Central memory CD8-positive, alpha-beta T cell (primary cell): ENCODE measurements at places on chromosomes 4 and X.

- H3K4me3 ChIP-seq = no peak overlapping the region
- no peaks in the 10 kb centered on the region for H3K4me1 ChIP-seq
- no peak for DNase-seq
- H3K27ac ChIP-seq = no peak overlapping the region
Observed at GRCh38 chr4:135605076-135605475, 1403.5 kb upstream of the PABPC4L start.

- no peak for DNase-seq
- H3K27ac ChIP-seq = no peak overlapping the region
- H3K4me1 ChIP-seq = no peaks in the 10 kb centered on the region
- H3K27me3 ChIP-seq = no peaks in the 10 kb centered on the region
Observed at GRCh38 chrX:104195489-104196084, 29.3 kb downstream of the FAM199X start.

GRCh38 chr4:145481164-145481941 lies at the start of gene SMAD1:
Gene SMAD1, plus strand, starts transcription at chr4:145481853. Its CDS starts 32,761 bp downstream, at chr4:145514614.
- DNase-seq = no peak
- no peak within 1 kb of the TSS for H3K4me3 ChIP-seq
- peaks cover 25% of the 10 kb centered on the region for H3K27me3 ChIP-seq
- H3K27ac ChIP-seq = peak within 1 kb of the TSS; percentile 27
- no peaks in the 10 kb centered on the region for H3K36me3 ChIP-seq
- H3K4me1 ChIP-seq = peaks cover 11% of the 10 kb centered on the region

GRCh38 chr4:72974694-72975487 lies 94.6 kb downstream of the COX18 start:
- H3K36me3 ChIP-seq = no peaks in the 10 kb centered on the region
- no peak for DNase-seq
- no peak overlapping the region for H3K27ac ChIP-seq
- H3K27me3 ChIP-seq = peaks cover 43% of the 10 kb centered on the region
- H3K4me1 ChIP-seq = peaks cover 3% of the 10 kb centered on the region

DNA sequence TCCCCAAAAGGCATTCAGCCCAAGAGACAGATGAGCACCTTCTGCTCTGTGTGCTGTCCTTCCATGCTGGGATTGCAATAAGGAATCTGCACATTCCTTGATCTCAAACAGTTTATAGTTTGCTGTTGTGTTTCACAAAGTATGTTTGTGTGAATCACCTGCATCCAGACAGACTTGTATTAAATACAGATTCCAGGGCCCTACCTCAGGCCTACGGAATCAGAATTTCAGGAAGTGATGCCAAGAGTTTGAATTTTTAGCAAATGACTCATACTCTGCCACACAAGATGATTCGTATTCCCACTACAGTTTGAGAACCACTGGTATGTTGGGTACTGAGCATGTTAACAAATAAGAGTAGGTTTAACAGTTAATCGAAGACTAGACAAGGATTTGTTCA lies 7.0 kb downstream of the VAMP7 start:
- DNase-seq = no peak
- no peak overlapping the region for H3K27ac ChIP-seq
- H3K4me1 ChIP-seq = peaks cover 18% of the 10 kb centered on the region
- H3K27me3 ChIP-seq = no peaks in the 10 kb centered on the region

GRCh38 chrX:85215946-85216345 lies 27.6 kb downstream of the SATL1 start:
- H3K36me3 ChIP-seq = no peaks in the 10 kb centered on the region
- no peak overlapping the region for H3K4me3 ChIP-seq
- no peak overlapping the region for H3K27ac ChIP-seq
- no peaks in the 10 kb centered on the region for H3K4me1 ChIP-seq
- no peak for DNase-seq

DNA sequence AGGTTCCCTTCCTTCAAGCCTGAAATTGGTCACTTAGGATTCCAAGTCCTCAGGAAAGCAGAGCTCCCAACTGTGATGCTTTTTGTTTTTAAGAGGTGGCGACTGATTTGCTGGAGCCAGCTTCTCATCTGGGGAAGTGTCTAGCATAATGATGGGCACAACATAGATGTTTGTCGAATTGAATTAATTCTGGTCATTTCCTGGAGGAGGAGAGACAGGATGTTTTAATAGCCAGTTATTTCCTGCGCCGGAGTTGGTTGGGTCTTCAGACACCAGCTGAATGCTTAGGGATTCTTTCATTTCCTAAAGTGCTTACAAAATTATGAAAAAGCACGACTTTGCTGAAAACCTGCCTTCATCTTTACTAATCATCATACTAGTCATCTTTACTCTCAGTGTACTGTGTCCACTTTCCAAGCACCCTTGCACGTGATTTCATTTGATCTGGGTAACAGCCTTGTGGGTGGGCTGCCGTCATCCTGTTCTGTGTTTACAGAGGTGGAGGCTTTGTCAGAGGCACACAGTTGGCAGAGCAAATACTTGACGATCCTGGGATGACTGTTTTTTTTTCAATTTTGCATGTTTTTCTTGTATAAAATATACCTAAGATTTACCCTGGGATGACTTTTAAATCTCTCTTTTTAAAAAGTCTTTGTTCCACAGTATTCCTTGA lies 49.5 kb downstream of the RGS12 start:
- no peak for DNase-seq
- no peak overlapping the region for H3K27ac ChIP-seq
- peaks cover 16% of the 10 kb centered on the region for H3K4me1 ChIP-seq
- no peaks in the 10 kb centered on the region for H3K27me3 ChIP-seq
- no peak overlapping the region for H3K4me3 ChIP-seq

- H3K4me1 ChIP-seq = peaks cover 30% of the 10 kb centered on the region
- no peak overlapping the region for H3K4me3 ChIP-seq
- no peak for DNase-seq
- H3K36me3 ChIP-seq = no peaks in the 10 kb centered on the region
Observed at GRCh38 chr4:152500800-152501434, 35.0 kb downstream of the FBXW7 start.

- no peaks in the 10 kb centered on the region for H3K36me3 ChIP-seq
- no peaks in the 10 kb centered on the region for H3K4me1 ChIP-seq
Observed at GRCh38 chr4:137129441-137129840, 402.9 kb downstream of the PCDH18 start.

GRCh38 chrX:17028356-17028755 lies 81.9 kb downstream of the REPS2 start:
- H3K36me3 ChIP-seq = no peaks in the 10 kb centered on the region
- H3K27ac ChIP-seq = no peak overlapping the region
- H3K4me3 ChIP-seq = no peak overlapping the region
- DNase-seq = no peak
- no peaks in the 10 kb centered on the region for H3K4me1 ChIP-seq

DNA sequence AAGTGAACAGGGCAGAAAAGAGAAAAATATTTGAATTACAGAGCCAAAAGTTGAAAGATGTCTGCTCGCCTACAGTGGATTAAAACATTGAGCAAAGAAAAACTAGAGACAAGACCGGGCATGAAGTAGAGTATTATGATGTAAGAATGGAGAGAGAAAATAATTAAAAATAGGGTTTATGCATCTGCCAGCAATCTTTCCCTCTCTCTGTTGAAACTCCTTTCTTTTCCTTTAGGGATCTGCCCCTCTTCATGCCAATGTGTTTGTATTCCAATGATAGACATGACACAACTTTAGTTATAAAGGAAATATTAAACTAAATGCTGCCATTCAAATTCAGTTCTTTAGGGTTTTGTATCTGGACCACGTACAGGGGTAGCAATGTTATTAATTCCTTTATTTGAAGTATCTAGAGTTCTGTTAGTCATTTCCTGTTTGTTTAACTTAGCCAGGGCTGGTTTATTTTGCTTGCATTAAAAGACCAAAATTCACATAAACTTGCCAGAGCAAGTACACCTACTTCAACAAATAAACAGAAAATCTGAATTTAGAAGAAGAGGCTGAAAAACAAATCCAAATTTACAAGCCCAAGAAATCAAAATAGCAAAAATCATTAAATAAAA lies 202.6 kb downstream of the SPOCK3 start:
- no peaks in the 10 kb centered on the region for H3K36me3 ChIP-seq
- no peak overlapping the region for H3K27ac ChIP-seq
- H3K27me3 ChIP-seq = no peaks in the 10 kb centered on the region
- H3K4me3 ChIP-seq = no peak overlapping the region
- no peak for DNase-seq
- no peaks in the 10 kb centered on the region for H3K4me1 ChIP-seq

GRCh38 chr4:149164282-149164681 lies 651.4 kb downstream of the IQCM start:
- H3K27me3 ChIP-seq = no peaks in the 10 kb centered on the region
- no peaks in the 10 kb centered on the region for H3K4me1 ChIP-seq
- H3K36me3 ChIP-seq = peaks cover 2% of the 10 kb centered on the region
- H3K27ac ChIP-seq = no peak overlapping the region
- DNase-seq = no peak
- H3K4me3 ChIP-seq = no peak overlapping the region

GRCh38 chr4:187632260-187632995 lies 363.1 kb upstream of the ZFP42 start:
- H3K4me1 ChIP-seq = no peaks in the 10 kb centered on the region
- H3K4me3 ChIP-seq = no peak overlapping the region
- H3K36me3 ChIP-seq = peaks cover 2% of the 10 kb centered on the region
- DNase-seq = no peak
- H3K27ac ChIP-seq = no peak overlapping the region

DNA sequence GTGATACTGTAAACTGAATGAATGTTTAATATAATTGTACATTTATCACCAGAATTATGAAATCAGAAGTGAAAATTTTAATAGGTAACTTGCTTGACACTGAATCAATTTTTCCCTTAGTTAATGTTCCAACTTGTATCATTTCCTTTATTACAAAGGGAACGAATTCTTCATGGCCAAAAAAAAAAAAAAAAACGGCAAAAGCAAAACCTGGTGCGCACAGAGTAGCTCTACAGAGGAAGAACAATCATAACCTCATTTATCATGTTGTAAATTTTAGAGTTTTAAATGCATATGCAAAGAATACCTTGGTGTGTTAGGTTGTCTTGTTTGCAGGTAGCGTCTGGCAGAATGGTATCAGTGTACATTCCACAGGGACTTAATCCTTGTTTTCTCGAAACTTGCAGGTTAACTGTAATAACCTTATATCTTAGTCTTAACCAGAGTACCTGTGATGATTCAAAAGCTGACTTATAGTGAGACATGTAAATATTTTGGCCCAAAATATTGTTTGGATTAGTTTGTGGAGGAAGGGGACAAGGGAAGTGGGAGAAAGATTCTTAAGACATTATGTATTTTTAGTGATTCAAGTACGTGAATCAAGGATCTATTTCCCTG lies 70.0 kb downstream of the NPNT start:
- H3K4me1 ChIP-seq = no peaks in the 10 kb centered on the region
- DNase-seq = no peak
- H3K27me3 ChIP-seq = peaks cover 16% of the 10 kb centered on the region
- no peak overlapping the region for H3K27ac ChIP-seq
- H3K36me3 ChIP-seq = no peaks in the 10 kb centered on the region

DNA sequence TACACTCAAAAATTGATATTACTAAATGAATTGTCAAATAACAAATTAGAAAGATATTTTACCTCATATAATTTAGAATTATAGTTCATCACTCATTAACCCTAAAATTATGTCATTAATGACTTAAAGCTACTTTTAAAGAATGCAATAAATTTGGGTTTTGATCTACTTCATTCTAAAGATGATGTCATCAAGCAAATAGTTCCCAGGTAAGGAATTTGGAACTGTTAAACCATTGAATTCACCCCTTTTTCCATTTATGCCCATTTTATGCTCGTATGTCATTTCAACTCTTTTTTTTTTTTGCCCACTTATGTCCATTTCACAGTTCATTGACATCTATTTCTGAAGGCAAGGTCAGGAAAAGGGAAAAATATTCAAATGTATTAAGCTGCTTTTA lies 135.5 kb downstream of the TLL1 start:
- H3K4me3 ChIP-seq = no peak overlapping the region
- H3K27me3 ChIP-seq = no peaks in the 10 kb centered on the region
- DNase-seq = no peak
- no peak overlapping the region for H3K27ac ChIP-seq
- H3K4me1 ChIP-seq = no peaks in the 10 kb centered on the region
